ENCODE measurements at places on chromosomes 5 and 9.

GRCh38 chr9:96413302-96414221, 4.6 kb downstream of the ZNF367 start:
- no peak for DNase-seq

GRCh38 chr9:106772523-106773290, 90.3 kb upstream of the ZNF462 start:
- DNase-seq = no peak

DNA sequence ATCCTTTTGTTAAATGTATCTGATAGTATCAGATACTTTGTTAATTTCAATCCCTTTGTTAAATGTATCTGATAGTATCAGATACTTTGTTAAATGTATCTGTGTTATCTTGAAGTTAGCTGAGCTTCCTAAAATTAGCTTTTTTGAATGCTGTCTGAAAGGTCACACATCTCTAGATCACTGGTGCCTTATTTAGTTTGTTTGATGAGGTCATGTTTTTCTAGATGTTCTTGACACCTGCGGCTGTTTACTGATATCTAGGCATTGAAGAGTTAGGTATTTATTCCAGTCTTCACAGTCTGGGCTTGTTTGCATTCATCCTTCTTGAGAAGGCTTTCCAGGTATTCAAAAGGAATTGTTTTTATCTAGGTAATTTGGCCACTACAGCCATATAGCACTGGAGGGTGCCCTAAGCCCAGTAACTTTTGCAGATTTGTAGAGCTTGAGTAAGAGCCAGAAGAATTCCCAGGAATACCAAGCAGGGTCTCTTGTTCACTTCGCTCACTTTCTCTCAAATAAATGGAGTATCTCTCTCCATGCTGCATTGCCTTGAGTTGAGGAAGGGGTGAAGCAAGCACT, 435.4 kb upstream of the GRAMD2B start:
- no peak for DNase-seq

GRCh38 chr9:94887721-94888120, 161.2 kb downstream of the AOPEP start:
- no peak for DNase-seq

- DNase-seq = no peak
These were observed 43.2 kb downstream of the SEMA4D start for GRCh38 chr9:89454498-89455355.

- DNase-seq = no peak
These were observed 252.4 kb upstream of the IRX1 start for GRCh38 chr5:3343211-3343610.

DNA sequence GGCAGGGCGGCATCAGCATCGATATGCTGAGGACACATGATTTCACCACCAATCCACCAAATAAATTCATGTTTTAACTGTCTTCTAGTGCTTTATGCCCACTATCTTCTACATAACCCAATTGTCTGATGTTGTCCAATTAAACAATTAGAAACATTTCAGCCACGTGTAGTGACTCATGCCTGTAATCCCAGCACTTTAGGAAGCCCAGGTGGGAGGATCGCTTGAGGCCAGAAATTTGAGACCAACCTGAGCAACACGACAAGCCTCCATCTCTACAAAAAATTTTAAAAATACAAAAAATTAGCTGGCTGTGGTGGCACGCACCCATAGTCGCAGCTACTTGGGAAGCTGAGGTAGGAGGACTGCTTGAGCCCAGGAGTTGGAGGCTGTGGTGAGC, 128.1 kb downstream of the MYO10 start:
- DNase-seq = no peak

DNA sequence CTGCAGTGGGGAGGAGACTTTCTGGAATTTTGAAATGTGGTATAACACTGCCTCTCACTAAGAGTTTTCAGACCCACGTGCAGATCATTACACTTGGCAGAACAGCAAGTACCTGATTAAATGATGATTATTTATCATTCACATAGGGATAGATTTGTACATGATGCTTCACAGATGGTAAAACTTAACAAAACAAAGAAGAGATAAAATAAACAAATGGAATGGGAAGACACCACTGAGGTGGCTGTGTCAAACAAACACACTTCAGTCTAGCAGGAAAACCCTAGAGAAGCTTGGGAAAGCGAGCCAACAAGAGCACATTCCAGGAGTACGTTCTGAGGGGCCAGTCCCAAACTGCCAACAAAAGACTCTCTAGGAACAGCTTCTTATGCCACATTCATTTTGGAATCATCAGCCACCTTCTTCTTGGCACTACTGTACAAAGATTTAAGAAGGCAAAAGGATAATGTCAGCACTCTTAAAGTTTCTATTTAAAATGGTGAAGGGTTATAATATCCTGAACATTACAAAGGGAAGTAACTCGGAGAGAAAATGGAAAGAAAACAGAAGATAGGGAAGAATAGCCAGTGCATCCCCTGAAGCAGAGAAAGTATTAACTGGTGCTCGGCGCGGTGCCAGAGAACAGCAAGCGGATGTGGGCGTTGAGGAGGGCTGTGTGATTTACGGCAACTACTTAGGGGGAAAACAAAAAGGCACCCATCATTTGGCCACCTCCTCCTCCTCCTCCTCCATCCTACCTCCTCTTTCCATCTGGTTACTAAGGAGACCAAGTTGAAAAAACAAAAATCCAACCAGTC, 1.6 kb downstream of the MED27 start:
- no peak for DNase-seq
